ENCODE measurements at places on chromosomes 2 and 18.
A peak's percentile ranks its signal among the peaks of the same experiment; 100 is the strongest.

DNA sequence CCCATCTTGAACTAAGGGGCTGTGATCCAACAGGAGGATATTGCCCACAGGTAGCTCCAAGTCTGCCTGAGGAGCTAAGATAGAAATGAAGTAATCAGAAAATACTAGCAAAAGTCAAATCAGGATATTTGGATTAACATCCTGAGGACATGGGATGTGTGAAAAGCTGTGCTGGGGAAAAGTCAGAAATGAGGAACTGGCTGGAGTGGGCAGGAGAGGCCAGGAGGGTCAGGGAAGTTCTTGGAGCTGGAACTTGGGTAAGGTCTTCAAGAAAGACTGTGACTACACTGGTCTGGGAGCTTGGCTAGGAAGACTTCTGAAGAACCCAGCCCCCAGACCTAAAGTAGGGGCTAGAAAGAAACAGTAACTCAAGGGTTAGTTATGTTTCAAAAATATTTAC, 250.9 kb downstream of the PRKCE start:
- no peak for DNase-seq

DNA sequence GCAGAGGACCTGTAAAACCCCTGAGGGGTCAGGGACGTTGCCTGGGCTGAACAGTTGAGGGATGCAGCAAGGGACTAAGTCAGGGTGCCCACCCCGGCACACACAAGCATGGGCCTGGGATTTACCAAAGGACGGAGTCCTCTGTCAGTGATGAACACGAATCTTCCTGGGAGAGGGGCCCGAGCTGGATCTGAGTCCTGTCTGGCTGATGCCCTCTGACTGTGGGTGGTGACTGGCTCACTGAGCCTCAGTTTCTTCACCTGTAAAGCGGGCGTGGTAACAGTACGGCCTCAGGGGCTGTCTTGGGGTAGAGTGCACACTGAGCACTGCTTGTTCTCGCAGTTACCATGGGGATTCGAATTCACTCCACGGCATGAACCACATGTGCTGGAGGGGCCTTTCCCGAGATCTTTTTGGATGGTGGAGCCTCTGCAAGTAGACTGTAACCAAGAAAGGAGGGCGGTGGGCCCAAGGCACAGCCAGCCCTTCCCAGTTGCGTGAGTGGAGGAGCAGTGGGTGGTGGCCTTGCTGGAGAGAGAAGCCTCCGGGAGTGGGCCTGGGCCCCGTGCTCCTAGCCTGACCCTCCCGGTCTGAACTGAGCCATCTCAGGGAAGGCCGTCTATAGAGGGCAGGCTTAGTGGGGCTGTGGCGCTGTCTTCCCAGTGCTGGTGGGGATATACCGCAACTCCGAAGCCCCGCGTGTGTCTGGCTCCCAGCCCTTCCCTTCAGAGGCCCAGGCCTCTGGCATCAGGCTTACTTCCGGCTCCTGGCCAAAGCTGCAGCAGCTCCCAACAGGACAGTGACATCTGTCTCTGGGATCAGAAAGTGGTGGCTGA, 130.8 kb upstream of the HS6ST1 start:
- no peak for DNase-seq

DNA sequence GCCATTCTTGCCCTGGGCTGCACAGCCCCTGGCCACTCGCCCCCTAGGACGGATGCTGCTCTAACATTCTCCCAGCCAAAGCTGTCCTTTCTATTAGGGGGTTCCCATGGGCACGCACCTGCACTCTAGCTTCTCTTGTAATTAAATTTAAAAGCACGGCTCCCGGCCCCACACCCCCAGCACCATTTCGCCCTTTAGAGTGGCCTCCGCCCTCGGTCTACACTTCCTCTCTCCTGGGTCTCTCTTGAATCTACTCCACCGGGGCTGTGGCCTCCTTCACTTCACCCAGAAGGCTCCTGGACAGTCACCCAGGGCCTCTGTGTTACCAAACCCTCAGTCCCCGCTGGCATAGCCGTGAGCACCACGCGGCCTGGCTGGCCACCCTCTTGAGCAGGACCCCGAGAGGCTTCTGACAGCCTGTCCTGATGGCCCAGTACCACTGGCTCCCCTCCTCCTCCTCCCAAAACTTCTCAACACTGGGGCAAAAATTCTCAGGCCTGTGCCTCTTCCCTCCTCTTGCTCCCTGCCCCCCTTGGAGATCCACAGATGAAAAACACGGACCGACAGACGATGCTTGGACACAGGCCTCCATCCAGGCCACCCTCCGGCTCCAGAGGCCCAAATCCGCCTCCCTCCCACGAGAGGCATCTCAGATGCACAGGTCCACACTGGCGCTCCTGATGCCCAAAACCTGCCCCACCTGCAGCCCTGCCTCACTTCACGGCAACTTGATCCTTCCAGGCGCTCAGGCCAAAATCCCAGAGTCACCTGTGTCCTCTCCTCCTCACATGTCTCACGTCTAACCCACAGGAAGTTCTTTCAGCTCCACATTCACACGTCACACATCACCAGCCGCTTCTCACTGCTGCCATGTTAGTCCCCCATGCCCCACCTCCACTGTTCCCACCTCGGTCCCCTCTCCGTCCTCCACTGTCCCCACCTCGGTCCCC, 6.9 kb upstream of the RAB17 start:
- no peak for DNase-seq

DNA sequence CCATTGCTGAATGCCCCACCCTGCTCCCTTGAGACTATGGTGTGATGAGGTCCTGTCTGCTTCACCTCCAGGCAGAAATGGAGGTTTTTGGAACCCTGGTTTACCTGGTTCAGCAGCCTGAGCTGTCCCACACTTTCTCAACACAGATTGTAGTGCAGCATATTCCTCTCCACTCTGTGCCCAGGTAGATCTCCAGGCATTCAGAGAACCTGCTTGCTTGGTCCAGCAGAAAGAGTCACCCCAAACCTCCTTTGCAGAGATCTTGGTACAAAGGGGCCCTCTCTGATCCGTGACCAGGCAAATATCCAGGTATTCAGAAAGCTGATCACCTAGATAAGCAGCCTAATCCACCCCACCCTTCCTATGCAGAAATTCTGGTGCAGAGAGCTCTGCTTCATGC, 1288.2 kb upstream of the CRIM1 start:
- no peak for DNase-seq

DNA sequence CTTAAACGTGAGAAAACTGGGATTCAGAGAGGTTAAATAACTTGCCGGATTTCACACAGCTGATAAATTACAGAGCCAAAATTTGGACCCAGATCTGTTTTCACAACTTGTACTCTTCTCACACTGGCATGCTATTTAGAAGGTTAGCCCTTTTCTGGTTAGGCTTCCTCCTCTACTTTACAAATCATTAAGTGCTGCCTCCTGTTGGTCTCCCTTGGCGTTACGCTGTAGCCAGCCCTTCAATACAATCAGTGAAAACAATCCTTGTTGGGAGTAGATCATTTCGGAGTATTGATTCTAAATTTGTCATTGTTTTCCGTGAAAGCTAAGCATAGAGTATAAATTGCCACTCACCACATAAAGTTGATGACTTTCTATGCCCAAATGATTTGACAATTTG, 153.5 kb downstream of the ARHGAP15 start:
- peak; percentile 35 for DNase-seq

- DNase-seq = no peak
Measured at GRCh38 chr2:238233625-238234024, 6.2 kb downstream of the HES6 start.

GRCh38 chr18:10559553-10560451, 34.0 kb downstream of the NAPG start:
- DNase-seq = no peak

DNA sequence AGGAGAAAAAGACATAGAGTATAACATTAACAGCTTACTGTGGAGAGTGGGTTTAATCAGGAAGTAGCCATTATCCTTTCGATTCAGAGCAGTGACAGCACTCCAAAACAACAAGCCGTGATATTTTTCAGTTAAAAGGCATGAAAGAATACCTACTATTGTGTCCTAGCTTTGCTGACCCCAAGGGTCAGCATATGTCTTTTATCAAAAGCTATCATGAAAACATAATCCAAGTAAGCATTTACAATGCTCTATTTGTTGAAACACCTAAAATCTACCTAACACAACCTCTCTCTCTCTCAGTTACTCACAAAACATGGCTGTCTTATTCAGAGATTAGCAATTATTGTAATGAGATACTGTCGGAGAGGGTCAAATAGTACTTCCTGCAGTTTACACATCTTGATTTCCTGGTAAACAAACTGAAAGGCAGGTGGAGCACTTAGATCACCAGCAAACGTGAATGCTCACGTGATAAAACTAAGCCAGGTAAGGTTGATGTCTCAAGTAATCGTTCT, 100.0 kb downstream of the BAZ2B start:
- DNase-seq = peak; percentile 11

DNA sequence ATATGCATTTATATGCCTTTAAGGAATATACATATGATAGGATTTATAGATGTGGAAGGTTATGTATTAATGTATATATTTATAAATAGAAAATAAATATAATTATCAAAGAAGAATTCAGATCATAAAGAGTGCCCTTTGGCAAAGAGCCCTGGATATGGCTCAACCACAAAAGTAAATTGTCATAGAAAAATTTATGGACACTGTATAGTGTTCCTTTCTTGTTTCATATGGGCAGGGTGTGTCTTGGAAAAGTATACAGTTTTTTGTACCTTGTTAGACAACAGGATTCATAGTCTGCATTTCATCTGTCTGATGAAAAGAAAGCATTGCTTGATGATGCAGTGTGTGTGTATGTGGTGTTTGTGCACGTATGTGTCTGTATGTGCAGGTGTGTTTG, 2.9 kb downstream of the UGT1A7 start:
- DNase-seq = no peak

GRCh38 chr18:44130376-44130942, 550.2 kb upstream of the SETBP1 start:
- DNase-seq = peak; percentile 1

DNA sequence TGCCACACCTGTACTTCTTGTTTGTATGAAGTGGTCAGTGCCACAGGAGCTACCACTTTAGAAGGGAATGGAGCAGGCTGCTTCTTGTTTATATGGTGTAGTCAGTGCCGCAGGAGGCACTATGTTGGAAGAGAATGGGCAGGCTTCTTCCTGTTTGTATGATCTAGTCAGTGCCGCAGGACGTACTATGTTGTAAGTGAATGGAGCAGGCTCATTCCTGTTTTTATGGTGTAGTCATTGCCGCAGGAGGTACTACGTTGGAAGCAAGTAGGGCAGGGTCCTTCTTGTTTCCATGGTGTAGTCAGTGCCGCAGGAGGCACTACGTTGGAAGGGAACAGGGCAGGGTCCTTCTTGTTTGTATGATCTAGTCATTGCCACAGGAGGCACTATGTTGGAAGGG, 27.3 kb downstream of the TPO start:
- DNase-seq = no peak

DNA sequence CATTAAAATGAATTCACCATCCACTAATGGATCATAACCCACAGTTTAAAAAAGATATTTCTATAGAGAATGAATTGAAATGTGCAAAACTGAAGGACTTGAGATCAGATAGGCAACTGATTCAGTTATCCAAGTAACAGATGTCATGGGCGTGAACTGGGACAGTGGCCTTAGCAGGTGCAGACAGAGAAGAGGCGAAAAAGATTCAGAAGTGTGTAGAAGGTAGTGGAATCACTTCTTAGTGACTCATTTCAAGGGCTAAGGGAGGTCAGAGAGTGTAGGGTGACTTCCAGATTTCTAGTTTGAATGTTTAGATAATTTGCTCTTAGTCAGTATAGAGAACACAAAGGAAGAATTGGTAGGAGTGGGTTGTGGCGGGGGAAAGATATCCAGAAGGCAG, 79.7 kb downstream of the EHBP1 start:
- DNase-seq = no peak

All from activated T-cell treated with anti-CD3 and anti-CD28 coated beads, Interleukin-2, amount 50 U/mL, for 72 hours (primary cell).